ENCODE measurements at places on chromosomes 1 and 21. TPM values are rescaled to one million over a fixed set of nuclear protein-coding genes. Genes with fewer than 3 reads are reported as not detected.

Gene CELA3B
- not detected for total RNA-seq

Gene RNF223
- total RNA-seq, result 3.8 TPM

Gene PEX14
- 16.6 TPM for total RNA-seq

Gene TLCD4
- total RNA-seq, result 4.1 TPM

Gene PTAFR
- 7.5 TPM for total RNA-seq

Gene OPRD1
- total RNA-seq, result under 0.01 TPM

Gene DDX59
- total RNA-seq, result 8.2 TPM

Gene HRNR
- total RNA-seq, result not detected

Gene CFHR1
- total RNA-seq, result not detected

Gene ILDR2
- 3.1 TPM for total RNA-seq

Gene LCE1A
- not detected for total RNA-seq

Gene FAM151A
- not detected for total RNA-seq

Gene CAPN2
- total RNA-seq, result 299 TPM

Gene SLAMF9
- 12.1 TPM for total RNA-seq

Gene OR14A16
- total RNA-seq, result not detected

Gene CD34
- total RNA-seq, result 0.21 TPM

Gene SELP
- not detected for total RNA-seq

Gene AMY1A
- not detected for total RNA-seq

Gene AMY1B
- not detected for total RNA-seq

Gene TNFSF4
- 0.24 TPM for total RNA-seq

Gene SLFNL1
- total RNA-seq, result not detected

Gene HSD3B2
- total RNA-seq, result not detected

Gene SLC45A3
- 3.4 TPM for total RNA-seq

Gene FMO3
- not detected for total RNA-seq

Gene ITGB2
- 3.6 TPM for total RNA-seq

Gene GOLT1A
- total RNA-seq, result 1.4 TPM

Gene KRTAP12-3
- total RNA-seq, result not detected

Gene CCDC185
- not detected for total RNA-seq

Gene SERTAD4
- total RNA-seq, result 0.72 TPM

Gene TAF5L
- total RNA-seq, result 21.7 TPM

Gene SELL
- not detected for total RNA-seq

Gene GRIK1
- not detected for total RNA-seq

Gene FMOD
- total RNA-seq, result not detected

Gene CD160
- under 0.01 TPM for total RNA-seq

Gene SPRR2F
- not detected for total RNA-seq

Gene SPTA1
- not detected for total RNA-seq

Gene ZNF697
- total RNA-seq, result 4.0 TPM

Gene PDE4B
- total RNA-seq, result 0.21 TPM

Gene MMEL1
- total RNA-seq, result 0.96 TPM

Gene NTMT2
- total RNA-seq, result not detected

Gene PACC1
- 21.9 TPM for total RNA-seq

Gene NID1
- 2.4 TPM for total RNA-seq

Gene PTPN7
- total RNA-seq, result not detected

Gene LCE2B
- total RNA-seq, result not detected

Gene S100A7A
- total RNA-seq, result not detected

Gene FALEC
- not detected for total RNA-seq

Gene TRIM63
- total RNA-seq, result not detected
